H9 (cell line): ENCODE measurements at places on chromosomes 16 and 17. TPM values are rescaled to one million over a fixed set of nuclear protein-coding genes. Genes with fewer than 3 reads are reported as not detected.

SCARF1 gene
- 2.1 and 2.4 TPM in 2 replicates for total RNA-seq

TOX3 gene
- 18.2 and 20.2 TPM in 2 replicates for total RNA-seq

GRCh38 chr16:1311738-1312466 lies 2.5 kb downstream of the UBE2I start:
- H3K36me3 ChIP-seq = peaks cover 45% of the 10 kb centered on the region
- no peak overlapping the region for H3K27ac ChIP-seq
- 0 out of 3 replicates have a peak overlapping the region, but pooled peaks have one; percentile 99 for H3K4me3 ChIP-seq
- H3K27me3 ChIP-seq = no peaks in the 10 kb centered on the region

DNA sequence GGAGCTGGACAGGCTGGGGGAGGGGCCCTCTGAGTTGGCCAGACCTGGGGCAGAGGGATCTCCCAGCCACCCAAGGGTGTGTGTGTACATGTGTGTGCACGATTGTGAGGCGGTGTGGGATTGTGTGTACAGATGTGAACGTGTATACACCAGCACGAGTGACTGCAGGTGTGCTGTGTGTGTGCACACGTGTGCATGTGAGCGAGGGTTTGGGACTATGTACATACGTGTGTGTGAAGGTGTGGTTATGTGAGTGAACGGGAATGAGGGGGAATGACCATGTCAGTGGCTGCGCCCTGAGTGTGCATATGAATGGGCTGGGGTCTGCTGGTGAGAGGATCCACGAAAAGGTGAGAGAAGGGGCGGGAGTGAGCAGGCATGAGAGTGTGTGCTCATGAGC lies 22.4 kb upstream of the TAC4 start:
- H3K4me3 ChIP-seq = no peak overlapping the region
- H3K27ac ChIP-seq = no peak overlapping the region
- DNase-seq = no peak
- H3K27me3 ChIP-seq = no peaks in the 10 kb centered on the region

DNA sequence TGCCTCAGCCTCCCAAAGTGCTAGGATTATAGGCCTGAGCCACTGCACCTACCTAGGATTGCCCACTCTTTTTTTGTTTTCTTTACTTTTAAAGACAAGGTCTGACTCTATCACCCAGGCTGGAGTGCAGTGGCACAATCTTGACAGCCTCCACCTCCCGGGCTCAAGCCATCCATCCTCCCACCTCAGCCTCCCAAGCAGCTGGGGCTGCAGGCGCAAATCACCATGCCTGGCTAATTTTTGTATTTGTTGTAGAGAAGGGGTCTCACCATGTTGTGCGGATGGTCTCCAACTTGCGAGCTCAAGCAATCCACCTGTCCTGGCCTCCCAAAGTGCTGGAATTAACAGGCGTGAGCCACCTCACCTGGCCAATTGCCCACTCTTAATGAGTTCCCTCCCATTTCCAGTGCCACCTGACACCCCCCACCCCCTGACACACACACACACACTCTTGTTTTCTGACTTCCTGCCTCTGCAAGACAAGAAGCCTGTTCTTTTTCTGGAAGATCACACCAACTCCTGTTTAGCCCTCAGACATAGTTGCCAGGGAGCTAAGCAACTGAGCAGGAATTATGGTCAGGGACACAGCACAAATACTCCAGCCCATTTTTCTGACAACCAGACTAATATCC lies 2.6 kb downstream of the OVCA2 start:
- H3K36me3 ChIP-seq = peaks cover 19% of the 10 kb centered on the region
- no peaks in the 10 kb centered on the region for H3K4me1 ChIP-seq
- H3K27ac ChIP-seq = no peak overlapping the region
- H3K27me3 ChIP-seq = peaks cover 8% of the 10 kb centered on the region
